Kidney capillary endothelial cell (primary cell): ENCODE measurements at places on chromosomes 2 and 18.

DNA sequence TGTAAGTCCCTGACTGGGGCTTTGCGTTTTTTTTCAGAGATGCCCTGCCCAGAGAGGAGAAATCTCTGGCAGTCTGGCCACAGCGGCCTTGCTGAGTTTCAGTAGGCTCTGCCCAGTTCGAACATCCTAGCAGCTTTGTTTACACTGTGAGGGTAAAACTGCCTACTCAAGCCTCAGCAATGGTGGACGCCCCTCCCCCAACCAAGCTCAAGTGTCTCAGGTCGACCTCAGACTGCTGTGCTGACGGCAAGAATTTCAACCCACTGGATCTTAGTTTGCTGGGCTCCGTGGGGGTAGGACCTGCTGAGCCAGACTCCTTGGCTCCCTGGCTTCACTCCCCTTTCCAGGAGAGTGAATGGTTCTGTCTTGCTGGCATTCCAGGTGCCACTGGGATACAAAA is 31.7 kb downstream of the L3MBTL4 start:
- no peak for DNase-seq

DNA sequence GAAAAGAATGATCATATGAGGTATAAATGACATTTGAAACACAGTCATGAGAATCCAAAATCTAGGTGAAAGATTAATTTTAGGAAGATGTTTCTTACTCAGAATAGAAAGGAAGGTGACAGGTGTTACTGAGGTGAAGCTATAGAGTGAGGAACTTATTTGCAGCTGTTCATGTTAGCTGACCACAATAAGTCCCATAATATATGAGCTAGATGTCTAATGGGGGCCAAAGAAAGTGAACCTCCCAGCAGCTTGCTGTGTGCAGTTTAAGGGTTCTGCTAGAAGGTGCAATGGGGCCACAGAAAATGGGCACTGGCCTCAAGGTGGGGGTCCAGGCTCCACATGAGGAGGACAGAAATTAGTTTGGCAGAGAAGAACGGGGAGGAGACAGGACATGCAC is 1374.9 kb upstream of the CRIM1 start:
- DNase-seq = no peak

- DNase-seq = no peak
Measured at GRCh38 chr2:219987830-219988229, 360.4 kb downstream of the SLC4A3 start.

DNA sequence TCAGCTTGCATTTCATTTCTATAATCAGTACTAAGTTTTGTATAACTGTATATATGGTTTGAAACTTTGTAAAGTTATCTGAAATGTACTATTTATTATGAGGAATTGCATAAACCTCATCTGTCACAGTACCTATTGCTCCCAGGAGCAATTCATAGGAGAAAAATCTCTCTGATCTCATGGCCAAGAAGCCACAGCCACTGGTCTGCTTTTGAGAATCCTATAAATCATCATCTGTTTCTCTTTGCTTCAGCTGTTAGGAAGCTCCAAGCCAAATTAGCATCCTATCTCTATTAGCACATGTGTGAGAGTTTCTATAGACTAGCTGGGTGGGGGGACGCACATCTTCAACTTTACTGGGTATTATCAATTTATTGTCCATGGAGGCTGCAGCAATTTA is 210.3 kb downstream of the CYP26B1 start:
- DNase-seq = no peak

GRCh38 chr2:190311893-190312634 is 7.6 kb downstream of the HIBCH start:
- DNase-seq = no peak

DNA sequence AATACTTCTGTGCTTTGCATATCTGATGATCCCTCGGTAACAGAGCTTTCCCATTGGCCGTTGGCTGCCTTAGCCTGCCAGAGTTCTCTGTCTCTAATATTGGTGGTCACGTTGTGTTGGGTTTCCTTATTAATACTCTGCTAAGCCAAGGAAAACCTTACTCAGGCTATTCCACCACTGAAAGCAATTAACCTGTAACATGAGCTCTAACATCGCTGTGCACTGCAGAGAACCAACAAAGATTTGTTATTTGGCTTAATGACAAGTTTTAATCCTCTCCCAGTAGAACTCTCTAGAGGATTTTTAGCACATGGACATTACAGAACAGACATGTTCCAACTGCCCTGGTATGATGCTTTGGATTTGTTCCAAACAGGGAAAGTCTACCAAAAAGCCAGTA is 825.9 kb upstream of the POU3F3 start:
- DNase-seq = no peak

DNA sequence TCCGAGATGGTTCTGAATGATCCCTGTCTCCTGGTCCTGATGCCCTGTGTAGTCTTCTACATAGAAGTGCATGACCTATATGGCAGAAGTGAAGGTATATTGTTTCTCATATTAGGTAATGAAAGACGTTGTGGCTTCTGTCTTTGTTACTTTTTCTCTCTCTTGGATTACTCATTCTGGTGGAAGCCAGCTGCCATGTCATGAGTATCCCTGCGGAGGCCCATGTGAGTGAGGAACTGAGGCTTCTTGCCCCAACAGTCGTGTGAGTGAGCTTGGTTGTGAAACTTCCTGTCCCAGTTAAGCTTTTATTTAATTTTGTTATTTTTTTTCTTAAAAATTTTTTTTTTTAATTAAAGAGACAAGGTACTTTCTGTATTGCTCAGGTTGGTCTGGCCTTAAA is 134.7 kb downstream of the UBR3 start:
- DNase-seq = no peak

DNA sequence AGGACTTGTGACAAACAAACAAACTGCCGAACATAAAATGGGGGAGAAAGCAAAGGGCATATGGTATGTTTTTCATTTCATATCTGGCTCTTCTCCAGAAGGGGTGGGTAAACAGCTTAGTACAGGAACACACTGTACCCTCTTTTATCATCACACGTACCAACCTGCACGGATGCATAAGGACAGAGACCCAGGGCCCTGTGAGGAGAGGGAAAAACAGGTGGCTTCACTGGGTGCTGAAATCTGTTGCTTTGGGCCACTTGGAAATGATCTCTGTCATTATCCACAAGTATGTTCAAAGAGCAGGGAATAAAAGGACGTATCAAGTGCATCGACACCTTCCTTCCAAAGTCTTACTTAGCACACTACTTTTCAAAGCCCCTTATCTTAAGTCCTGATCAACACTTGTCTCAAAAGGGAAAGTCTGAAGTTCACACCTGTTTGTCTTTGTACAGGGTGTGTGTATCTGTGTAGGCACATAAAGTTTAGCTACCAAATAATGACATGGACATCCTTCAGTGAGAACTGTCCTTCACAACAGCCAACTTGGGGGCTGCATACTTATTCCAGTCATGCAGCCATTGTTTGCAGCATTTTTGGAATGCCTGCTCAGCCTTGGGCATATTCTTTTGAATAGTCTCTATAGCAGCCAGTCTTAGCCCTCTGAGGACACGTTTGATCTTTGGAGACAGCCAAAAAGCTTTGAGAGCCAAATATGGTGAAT is 60.6 kb downstream of the IRS1 start:
- no peak for DNase-seq

- DNase-seq = no peak
Measured at GRCh38 chr2:147001061-147001460, 843.8 kb upstream of the ACVR2A start.

- DNase-seq = no peak
Measured at GRCh38 chr2:241686324-241686649, 328 bp downstream of the DTYMK start.

DNA sequence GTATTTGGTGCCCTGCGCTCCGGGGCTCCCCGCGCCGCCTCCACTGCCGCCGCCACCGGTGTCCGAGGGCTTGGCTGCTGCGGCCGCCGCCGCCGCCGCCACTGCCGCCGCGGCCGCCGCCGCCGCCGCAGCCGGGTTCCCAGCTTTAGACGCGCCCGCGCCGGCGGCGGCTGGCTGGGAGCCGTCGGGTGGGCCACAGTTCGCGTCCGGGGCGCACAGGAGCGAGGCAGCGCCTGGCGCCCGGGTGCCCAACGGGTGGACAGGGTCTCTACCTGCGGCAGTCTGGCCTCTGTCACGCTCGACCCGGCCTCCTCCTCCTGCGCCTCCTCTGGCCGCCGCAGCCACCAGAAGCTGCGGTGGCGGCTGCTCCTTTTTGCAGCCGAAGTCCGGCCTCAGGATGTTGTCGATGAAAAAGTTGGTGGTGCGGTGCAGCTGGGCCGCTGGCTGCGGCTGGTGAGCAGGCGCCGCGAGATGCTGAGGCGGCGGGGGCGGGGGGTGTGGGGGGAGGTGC is 951 bp downstream of the EN1 start:
- DNase-seq = no peak

DNA sequence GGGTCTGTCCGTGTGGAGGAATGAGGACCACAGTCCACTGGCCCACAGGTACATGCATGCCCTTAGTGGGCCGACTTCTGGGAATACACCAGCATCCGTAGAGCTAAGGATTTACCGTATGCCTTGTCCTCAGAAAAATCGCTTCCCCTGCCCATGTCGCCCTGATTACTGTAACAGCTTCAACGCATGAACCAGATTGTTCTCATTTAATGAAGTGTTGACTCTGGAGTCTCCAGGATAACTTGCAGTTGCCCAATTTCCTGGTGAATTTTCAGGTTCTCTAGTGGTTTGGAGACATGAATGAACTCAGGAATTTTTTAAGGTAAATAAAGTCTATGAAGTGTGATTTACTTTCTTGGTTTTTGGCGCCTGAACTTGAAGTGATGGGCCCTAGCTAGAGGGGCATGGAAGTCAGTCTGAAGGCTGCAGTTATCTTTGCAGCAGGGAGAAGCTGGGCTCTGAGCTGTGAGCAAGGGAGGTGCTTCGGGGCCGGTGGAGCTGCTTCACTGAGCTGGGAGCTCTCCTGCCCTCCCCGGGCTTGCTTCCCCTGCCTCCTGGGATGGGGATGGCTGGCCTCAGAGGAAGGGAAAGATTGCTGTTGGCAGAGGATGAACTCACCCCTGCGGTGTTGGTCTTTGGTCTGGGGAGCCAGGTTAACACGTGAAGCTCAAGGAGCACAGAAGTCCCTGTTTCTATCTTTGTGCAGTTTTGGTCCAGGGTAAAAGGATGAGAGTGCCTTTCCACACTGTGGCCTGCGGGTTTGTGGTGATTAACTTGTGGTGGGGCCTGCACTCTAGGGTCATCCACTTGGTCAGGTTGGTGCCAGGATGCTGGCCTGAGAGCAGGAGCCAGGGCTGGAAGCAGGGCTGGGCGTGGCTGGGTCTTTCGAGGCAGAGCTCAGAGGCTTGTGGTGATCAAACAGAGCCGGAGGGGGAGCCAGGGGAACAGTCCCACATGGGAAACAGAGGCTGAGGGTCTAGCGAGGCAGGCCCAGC is 28.1 kb downstream of the TCF7L1 start:
- no peak for DNase-seq

DNA sequence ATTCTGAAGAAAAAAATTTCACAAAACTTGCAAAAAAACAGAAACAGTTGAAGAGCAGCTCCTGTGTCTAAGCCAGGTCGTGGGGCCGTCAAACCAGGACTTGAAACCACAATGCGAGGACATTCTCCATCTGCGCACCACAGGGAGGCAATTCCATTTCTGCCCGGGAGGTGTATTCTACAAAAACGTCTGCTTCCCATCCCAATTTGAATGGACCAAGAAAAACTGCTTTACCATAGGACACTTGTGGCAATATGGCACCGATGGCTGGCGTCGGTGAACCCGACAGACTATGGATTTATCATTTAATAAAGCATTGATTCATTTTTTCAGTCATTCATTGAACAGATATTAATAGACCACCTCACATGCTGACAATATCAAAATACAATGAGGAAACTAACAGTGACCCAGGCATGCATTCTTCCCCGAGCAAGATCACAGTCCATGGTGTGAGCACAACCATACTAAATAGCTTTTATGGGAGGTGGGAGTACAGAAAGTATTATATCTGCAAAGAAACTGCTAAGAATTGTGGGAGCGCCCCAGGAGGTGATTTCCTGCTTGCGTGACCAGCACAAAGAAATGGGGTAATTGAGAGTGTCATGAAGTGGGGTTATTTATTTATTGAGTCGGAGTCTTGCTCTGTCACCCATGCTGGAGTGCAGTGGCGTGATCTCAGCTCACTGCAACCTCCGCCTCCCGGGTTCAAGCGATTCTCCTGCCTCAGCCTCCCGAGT is 10.5 kb upstream of the ZAP70 start:
- no peak for DNase-seq

GRCh38 chr18:56505971-56506370 is 132.4 kb downstream of the TXNL1 start:
- no peak for DNase-seq

GRCh38 chr2:85954590-85955458 is 66.0 kb upstream of the ST3GAL5 start:
- DNase-seq = no peak

GRCh38 chr2:132668987-132669907 is 758 bp downstream of the LYPD1 start:
- DNase-seq = no peak

- peak; percentile 52 for DNase-seq
Measured at GRCh38 chr2:20378891-20379519, 28.4 kb upstream of the PUM2 start.

DNA sequence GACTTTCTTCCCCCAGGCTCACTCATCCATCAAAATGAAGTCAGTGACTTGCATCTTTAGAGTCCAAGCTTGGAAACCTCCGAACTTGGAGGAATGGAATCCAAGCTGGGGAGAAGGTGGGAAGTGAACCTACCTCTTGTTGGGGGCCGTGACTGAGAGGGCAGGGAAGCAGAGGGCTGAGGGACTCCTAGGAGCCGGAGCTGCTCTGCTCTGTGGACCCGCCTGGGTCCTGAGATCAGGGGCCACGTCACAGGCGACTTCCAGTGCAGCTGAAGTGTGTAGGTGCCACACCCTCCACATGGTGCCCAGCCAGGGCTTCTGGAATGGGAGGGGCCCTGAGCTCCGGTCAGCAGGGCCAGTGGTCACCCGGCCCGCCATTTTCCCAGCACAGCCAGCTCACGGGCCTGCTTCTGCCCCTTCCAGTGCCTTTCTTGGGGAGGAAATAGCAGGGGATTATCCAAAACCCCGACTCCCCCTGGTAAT is 63.4 kb upstream of the OTOS start:
- DNase-seq = no peak

DNA sequence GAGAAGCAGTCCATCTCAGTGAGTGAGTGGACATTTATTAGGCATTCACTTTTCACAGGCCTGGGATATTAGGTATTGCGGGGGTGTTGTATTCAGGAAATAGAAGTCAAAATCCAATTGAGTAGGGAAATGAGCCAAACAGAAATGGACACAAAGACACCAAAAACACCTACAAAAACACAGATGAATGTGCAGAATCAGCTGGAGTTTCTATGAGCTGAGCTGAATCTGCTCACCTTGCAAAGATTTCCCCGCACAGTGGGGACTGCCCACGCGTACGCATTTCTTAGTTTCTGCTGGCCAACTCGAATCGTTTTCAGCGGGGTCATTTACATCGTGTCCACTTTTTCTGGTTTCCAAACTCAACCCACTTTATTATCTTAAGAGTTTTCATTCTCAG is 160.0 kb downstream of the BCL2 start:
- DNase-seq = no peak

DNA sequence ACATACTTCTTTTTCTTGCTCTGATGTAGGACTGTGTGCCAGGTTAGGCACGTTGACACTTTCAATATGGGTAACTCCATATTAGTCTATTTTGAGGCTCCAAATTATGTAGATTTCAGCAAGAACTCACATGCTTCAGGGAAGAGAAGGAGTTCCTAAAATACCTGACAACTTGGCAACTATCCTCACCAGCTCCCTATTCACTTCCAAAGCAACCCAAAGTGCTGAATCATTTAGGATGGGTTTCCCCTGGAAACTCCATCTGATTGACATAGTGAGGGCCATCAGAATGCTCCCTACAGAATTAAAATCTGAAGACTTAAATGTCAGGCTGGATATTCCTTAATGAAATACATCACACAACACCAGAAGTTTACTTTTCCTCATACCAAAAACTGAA is 32.5 kb upstream of the NFU1 start:
- no peak for DNase-seq
